ENCODE measurements at places on chromosomes 6 and 20.

GRCh38 chr6:38806271-38806670 lies 91.2 kb downstream of the DNAH8 start:
- DNase-seq = no peak

DNA sequence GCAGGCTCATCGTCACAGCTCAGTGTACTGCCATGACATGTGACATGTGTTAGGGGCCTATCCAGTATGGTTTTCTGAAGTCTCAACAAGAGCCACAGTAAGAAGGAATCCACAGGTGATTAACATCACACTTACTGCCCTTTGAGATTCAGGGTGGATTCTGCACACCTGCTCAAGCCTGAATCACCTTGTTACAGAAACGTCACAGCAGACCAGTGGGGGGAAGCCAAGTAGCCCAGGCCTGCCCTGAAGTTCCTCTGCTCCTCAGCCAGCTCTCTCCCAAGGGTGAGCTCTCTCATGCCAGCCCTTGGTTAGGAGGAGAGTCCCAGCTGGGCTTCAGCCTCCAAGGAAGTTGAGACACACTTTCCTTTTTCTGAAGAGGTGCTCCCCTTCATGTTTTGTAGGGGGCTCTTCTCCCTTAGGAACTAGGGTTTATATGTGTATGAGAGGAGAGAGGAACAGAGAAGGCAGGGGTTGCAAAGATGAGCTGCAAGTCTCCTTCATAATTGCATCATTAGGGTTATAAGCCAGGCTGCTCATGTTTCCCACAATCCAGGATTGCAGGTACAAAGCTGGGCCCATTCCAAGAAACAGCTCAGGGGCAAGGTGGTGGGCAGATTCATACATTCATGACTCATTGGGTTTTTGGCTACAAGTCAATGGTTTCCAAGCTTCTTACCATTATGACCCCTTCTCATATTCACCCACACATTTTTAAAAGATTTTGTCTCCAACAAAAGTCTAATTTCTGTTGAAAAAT lies 11.6 kb downstream of the GSS start:
- no peak for DNase-seq

GRCh38 chr6:69305456-69305855 lies 491.4 kb downstream of the LMBRD1 start:
- DNase-seq = no peak

DNA sequence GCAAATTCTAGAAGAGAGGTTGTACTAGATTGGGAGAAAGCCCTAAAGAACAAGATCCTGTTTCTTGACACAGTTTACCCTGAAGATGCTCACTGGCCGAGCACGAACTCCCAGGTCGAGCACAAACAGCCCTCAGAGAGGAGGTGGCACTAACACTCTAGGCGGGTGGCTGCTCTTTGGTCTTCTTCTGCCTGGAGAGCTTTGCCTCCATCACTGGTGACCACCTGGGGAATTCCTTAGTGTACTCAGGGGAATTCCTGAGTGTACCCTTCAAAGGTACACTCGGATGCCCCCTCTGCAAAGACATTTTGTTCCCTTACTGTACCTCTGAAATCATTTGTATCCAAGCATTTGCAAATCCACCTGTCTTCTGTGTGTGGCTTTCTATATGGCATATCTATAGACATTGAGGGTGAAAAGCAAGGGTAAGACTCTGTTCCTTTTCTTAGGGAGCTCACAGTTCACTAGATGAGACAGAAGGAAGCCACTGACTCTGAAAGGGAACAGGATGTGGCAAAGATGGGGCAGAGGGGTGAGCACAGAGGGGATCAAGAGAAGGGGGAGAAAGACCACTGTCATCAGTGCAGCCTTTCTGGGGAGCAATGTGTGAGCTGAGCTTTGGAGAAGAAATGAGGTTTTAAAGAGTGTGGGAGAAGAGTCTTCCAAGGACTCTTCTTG lies 169.8 kb upstream of the PROKR2 start:
- DNase-seq = no peak

DNA sequence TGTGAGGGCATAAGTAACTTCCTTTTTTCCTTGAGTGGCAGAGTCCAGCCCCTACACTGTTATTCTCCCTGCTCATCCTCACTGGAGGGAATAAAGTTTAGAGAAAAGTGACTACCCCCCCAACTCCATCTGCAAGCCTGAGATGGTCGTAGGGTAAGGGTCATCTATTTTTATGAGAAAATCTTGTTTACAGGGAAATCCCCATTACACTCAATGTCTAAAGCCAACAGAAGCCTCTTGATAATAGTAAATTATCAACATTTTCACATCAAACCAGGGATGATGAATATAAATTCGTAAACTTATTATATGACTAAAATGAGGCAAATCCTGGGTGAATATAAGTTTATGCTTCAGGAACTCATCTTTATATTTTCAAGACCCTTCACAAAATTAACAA lies 174.0 kb upstream of the KCNK16 start:
- no peak for DNase-seq

DNA sequence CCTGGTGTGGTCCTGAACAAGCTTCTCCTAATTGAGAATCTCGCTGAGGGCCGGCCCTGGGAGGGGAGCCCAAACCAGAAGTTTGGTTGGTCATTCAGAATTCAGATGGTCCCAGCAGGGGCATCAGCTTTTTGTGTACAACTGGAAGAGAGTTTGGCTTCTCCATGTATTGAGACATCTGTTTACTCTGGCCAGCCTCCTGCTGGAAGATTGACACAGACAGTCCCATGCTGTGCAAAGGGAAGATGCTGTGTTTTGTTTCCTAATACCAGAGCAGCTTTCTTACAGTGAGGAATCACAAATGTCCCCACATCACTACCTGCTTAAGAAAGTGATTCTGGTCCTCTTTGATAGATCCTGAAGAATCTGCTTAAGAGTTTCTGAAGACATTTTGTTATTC lies 97.8 kb downstream of the PLEKHG1 start:
- no peak for DNase-seq

GRCh38 chr20:45306431-45306982 lies at the start of gene RBPJL:
TSS of gene RBPJL (plus strand) at chr20:45306840. CDS start at chr20:45306923, 83 bp downstream.
- DNase-seq = no peak

DNA sequence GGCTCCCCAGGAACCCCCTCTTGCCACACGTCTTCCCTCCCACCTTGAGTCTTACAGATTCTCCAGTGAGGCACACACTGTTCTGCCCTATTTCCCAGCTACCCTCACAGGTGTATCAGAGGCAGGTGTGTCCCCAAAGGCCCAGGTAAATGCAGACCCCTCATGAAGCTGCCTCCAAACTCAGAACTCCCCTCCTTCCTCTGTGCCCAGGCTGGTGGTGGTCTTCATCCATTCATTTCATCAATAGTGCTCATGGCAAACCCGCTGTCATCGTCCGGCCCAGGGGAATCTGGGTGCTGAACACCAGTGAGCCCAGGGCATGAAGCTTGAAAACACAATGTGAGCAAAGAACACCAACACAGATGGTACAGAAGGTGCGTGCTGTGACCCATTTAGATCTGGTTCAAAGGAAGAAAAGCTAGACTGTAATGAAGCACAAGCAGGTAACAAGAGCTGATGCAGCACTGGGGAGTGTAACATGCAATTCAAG lies 213.1 kb downstream of the SYNDIG1 start:
- DNase-seq = no peak

- no peak for DNase-seq
These were observed 261.2 kb downstream of the PTPRK start for GRCh38 chr6:128259029-128259724.

- no peak for DNase-seq
These were observed 101.7 kb downstream of the TULP4 start for GRCh38 chr6:158413814-158414565.

- DNase-seq = no peak
These were observed 2.9 kb downstream of the PKIG start for GRCh38 chr20:44585057-44585963.

GRCh38 chr20:13119583-13119982 lies 101.5 kb upstream of the ISM1 start:
- peak; percentile 18 for DNase-seq

- DNase-seq = peak; percentile 11
These were observed 30.9 kb upstream of the AVP start for GRCh38 chr20:3115190-3116107.

- no peak for DNase-seq
These were observed 162.9 kb downstream of the QKI start for GRCh38 chr6:163577404-163577803.

DNA sequence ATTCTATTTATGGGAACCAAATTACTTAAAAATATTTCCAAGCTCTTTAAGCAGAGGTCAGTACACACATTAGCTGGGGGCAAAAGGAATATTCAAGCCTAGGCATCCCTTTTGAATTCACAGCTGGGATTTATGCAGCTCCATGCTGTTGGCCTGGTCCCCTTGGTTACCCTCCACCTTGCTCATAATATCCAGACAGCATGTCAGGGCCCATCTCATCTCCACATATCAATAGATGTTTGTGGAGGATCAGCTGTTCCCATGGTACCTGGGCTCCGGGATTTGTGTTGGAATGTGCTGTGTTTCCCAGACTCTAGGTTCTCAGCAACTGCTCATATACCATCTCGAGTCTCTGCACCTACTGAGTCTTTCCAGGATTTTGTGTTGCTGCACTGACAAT lies 534.8 kb downstream of the BMP2 start:
- no peak for DNase-seq

- no peak for DNase-seq
These were observed 90.5 kb downstream of the SAMD3 start for GRCh38 chr6:130132286-130132701.

- DNase-seq = no peak
These were observed at the start of gene SAMD10 for GRCh38 chr20:63979557-63980316. TSS of gene SAMD10 (minus strand) at chr20:63979642. CDS start at chr20:63979467, 175 bp downstream.

- DNase-seq = no peak
These were observed 10.9 kb upstream of the ZNF831 start for GRCh38 chr20:59152559-59153354.

DNA sequence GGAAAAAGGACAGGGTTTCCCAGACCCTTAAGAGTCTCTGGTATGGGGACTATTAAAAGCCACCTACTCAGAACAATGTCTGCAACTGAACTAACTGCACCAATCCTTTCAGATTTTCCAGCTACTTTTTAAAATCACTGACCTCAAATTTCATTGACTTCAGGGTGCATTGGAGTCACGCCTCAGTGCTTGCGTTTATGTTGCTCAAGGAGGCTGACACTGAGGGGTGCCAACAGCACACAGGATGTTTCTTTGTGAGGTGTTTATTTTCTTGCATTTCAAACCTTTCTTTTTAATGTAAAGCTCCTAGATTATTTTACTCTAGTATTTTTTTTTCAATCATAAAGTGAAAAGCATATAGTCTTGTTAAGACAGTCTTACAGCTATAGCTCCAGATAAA lies 402.0 kb upstream of the SLC35B3 start:
- no peak for DNase-seq

DNA sequence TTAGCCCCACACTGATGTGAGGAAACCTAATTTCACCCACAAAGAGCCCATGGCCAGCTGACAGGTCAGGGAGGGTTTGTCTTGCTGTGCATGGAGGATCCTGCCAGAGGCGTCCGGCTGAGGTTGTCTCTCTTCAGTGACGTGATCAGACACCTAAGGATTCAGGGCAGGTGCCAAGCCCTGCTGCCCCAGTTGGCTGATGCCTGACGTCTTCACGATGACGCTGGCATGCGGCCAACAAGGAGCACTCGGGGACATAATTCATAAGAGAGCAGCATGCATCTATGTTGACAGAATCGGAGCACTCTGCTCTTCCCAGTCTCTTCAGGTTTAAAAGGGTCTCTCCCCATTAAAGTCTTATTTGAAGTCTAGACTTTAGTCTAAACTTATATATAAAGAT lies 47.8 kb downstream of the PSMB1 start:
- DNase-seq = no peak

Data from fibroblast of skin of left biceps (primary cell).